Stimulated activated CD4-positive, alpha-beta T cell treated with anti-CD3 and anti-CD28 coated beads, TNF-alpha, amount 100 ng/mL, for 1 hour (primary cell): ENCODE measurements at places on chromosomes 3 and 15.

GRCh38 chr15:51224428-51224827 is 114.0 kb downstream of the CYP19A1 start:
- no peak for DNase-seq

GRCh38 chr3:183244219-183244618 is 8.8 kb upstream of the B3GNT5 start:
- DNase-seq, result no peak

GRCh38 chr3:22585911-22586310 is 617.2 kb upstream of the UBE2E2 start:
- DNase-seq, result no peak

- no peak for DNase-seq
Measured at GRCh38 chr15:33044598-33044997, 149.9 kb downstream of the FMN1 start.

- DNase-seq, result no peak
Measured at GRCh38 chr3:71584394-71585011, 975 bp upstream of the FOXP1 start.

GRCh38 chr3:124837730-124838186 is 49.4 kb downstream of the ITGB5 start:
- no peak for DNase-seq

GRCh38 chr3:113275929-113276750 is 64.8 kb downstream of the BOC start:
- no peak for DNase-seq

DNA sequence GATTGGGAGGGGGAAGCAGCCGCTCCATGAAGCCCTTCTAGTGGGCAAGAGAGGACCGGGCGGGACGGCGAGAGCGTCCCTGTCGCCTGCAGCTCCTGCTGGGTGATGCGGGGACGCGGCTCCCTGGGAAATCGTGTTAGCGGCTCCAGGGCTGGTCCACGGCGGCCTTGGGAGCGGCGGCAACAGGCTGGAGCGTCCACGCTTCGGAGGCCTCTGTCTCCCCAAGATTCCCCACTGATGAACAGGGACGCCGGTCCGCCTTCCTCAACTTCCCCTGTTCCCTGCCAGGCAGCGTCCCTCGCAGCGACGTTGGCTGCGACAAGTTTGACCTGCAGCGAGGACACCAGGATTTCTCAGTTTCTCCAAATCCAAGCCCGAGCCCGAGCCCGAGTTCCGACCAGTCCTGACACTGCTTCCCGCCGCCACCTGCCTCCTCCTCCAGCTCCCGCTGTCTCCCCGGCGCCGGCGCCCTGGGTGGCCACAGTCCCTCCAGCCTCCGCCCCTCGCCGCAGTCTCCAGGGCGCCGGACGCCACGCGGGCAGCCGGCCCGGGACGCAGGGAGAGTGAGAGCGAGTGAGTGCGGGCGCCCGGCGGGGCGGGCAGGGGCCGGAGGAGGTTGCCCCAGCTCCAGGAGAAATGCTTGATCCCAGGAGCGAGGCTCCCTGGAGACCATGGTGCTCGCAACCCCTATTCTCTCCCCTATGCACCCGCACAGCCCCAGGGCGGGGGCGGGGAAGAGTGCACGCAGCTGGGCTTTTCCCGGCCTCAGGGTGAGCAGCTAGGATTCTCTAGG is 78.1 kb upstream of the RNF7 start:
- no peak for DNase-seq

DNA sequence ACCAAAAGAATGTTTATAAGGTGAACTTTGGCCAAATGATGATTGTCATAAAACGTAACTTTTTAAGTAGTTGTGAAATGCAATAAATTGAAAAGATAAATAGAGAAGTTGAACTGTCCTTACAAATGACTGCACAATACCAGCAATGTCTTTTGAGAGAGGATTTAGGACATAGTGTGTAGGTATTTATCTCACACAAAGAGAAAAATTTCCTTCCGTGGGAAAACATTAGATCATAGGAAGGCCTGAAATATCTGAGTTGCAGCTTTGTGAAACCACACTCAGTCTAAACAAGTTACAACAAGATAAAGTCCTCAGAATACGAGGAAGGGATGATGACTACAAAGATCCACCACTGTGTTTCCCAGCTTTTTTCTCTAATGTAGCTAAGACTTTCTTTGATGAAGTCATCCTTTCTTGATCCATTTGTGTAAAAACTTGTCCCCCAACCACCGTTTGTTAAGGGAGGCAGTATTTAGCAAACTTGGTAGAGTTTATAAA is 16.0 kb downstream of the ROBO2 start:
- DNase-seq, result no peak

DNA sequence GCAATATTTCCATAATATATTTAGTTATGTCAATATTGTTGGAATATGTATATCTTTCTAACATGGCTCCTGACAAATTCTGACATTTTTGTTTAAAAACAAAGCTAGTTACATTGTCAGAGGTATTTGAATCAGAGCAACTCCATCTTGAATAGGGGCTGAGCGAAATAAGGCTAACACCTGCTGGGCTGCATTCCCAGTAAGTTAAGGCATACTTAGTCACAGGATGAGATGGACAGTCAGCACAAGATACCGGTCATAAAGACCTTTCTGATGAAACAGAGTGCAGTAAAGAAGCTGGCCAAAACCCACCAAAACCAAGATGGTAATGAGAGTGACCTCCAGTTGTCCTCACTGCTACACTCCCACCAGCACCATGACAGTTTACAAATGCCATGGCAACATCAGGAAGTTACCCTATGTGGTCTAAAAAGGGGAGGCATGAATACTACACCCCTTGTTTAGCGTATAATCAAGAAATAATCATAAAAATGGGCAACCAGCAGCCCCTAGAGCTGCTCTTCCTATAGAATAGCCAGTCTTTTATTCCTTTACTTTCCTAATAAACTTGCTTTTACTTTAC is 30.4 kb downstream of the RPL22L1 start:
- no peak for DNase-seq

DNA sequence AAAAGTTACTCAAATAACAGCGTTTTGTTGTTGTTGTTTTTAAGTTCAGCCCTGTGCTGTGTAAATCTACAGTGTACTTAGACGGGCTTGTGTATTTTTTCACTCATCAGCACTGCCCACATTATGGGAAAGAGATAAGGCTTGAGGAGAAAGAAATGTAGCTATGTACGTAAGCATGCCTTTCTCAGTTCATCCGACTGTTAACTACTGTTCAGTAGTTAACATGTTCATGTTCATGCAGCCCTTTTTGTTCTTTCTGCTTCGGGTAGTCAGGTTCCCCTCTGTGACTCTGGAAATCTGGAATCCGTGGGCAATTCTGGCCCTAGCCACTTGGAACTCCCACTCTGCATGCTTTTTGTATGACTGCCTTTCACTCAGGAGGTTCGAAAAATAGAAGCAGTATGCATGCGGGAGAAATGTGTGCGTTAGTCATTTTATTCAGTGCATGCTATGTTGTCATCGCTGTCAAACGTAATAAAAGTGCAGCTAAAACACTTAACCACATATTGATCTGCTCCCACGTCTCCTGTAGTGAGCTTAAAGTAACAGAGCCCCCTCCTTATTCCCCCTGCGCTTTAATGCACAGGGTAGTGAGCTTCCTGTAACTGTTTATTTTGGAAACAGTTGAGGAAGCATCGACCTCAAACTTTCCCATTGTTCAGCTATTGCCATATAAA is 283.1 kb upstream of the NR2F2 start:
- DNase-seq, result no peak

DNA sequence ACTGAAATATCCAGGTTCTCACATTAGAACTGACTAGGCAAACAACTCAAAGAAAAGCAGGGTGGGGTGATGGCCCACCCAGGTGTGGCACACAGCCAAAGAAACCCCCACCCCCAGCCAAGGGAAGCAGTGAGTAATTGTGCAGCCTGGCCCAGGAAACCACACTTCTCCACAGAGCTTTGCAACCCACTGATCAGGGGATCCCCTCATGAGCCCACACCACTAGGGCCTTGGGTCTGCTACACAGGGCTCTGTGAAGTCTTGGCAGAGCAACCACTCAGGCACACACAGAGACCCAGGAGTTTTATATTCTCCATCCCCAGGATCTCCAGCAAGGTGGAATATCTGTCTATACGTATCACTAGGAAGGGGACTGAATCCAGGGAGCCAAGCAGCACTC is 22.2 kb upstream of the TRIM42 start:
- no peak for DNase-seq

DNA sequence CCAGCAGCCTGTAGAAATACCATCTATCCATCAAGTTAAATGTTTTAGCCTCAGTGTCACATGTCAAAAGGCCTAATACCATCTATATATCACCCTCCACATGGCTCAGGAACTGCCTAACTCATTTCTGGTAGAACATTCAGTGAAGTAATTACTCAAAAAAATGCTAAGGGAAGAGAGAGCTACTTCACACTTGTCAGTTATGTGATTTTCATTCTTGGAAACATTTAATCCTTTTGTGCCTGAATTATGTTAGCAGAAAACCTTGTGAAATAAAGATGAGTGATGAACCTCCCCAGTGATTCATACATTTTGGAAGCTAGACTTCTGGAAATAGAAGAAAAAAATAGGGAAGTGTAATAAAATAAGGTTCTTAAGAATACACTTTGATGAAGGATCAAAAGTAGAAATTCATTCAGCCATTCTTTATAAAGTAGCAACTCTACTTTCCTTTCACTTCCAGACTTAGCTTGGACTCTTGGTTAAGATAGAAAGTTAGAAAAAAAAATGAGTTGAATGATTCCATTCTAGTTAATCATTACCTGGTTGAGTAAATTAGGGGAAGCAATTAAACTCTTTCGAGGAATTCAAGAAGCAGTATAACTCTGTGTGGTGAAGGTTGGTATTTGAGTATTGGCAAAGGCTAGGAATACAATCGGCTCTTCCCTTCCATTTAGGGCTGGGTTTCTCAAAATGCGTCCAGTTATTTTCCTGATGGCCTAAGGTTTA is 3.6 kb downstream of the OTOL1 start:
- no peak for DNase-seq

- no peak for DNase-seq
Measured at GRCh38 chr15:63338170-63338569, 43.5 kb downstream of the CA12 start.
